ENCODE measurements at places on chromosomes 16 and 17.

GRCh38 chr16:12976936-12977335, 75.5 kb downstream of the SHISA9 start:
- no peak for DNase-seq

DNA sequence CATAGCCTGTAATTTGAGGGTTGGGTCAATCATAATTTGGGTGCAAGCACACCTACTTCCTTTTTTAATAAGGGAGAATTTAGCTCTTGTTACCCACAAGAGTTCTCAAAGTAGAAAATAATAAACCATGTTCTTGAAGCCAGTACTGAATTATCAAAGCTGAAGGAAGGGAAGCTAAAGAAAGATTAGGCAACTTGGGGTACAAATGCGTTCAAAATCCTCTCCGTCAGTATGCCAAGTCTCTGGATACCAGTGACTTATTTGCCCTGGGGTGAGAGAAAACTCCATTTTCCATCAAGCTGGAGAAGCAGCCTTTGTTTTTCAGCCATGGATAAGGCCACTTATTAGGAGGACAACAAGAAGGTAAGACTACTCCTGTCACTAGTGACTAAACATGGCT, 23.5 kb upstream of the DHRS13 start:
- no peak for DNase-seq

GRCh38 chr17:43463241-43463640, 20.5 kb upstream of the DHX8 start:
- DNase-seq = no peak

DNA sequence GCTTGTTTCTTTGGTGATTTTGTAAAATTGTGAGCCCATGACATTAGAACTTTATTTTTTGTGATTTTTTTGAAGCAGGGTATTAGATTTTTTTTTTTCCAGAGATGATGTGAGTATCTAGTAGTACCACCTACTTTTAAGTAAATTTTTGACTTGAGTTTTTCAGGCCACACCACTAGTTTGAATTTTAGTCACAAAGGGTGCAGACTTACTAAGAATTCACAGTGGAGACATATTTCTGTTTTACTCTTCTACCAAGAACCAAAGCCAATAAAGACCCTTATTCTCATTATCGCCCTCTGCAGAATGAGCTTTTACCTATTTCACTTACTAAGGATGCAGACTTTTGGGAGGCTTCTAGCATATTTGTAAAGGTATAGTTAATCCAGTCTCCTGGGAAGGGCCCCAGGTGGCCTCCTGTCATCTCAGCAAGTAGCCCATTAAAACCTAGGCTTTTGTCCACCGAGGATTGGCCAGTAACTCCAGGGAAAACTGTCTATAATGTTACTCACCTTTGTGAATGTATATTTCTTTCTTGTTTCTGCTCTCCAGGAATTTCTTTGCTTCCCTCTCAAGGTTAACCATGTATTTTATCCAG, 30.6 kb downstream of the NLK start:
- DNase-seq = no peak

- no peak for DNase-seq
Measured at GRCh38 chr17:58534331-58534730, 19.9 kb upstream of the MTMR4 start.

- peak; percentile 21 for DNase-seq
Measured at GRCh38 chr17:29771546-29771945, 148.8 kb upstream of the CORO6 start.

GRCh38 chr16:31085873-31086628, 2.7 kb downstream of the PRSS53 start:
- DNase-seq = no peak

GRCh38 chr16:21285314-21285713, 7.2 kb upstream of the CRYM start:
- no peak for DNase-seq

DNA sequence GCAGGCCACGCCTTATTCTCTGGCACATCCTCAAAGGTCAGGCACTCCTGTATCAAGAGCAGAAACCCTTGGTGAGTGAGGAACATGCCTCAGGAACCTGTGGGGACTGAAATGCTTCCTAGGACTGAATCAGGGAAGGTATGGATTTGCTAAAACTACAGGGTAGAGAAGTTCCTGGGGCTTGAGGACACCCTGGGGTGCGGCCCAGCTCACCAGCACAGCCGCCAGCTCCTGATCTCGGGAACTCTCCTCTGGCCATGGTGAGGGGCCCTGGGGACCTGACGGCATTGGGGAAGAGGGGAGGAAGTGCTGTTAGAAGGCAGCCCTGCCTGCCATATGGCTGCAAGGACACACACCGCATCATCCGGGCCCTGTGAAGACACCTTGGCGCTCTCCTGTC, 7.5 kb downstream of the ZSCAN10 start:
- DNase-seq = no peak

GRCh38 chr17:58233543-58233942, 4.8 kb upstream of the LPO start:
- DNase-seq = no peak

- DNase-seq = no peak
Measured at GRCh38 chr17:50274142-50274896, at the start of gene TMEM92. Gene TMEM92, plus strand, starts transcription at chr17:50274466. Its CDS starts 36 bp downstream, at chr17:50274502.

- no peak for DNase-seq
Measured at GRCh38 chr16:85089525-85089924, 22.7 kb downstream of the CIBAR2 start.

- DNase-seq = no peak
Measured at GRCh38 chr16:84223456-84223855, 16.4 kb downstream of the KCNG4 start.

DNA sequence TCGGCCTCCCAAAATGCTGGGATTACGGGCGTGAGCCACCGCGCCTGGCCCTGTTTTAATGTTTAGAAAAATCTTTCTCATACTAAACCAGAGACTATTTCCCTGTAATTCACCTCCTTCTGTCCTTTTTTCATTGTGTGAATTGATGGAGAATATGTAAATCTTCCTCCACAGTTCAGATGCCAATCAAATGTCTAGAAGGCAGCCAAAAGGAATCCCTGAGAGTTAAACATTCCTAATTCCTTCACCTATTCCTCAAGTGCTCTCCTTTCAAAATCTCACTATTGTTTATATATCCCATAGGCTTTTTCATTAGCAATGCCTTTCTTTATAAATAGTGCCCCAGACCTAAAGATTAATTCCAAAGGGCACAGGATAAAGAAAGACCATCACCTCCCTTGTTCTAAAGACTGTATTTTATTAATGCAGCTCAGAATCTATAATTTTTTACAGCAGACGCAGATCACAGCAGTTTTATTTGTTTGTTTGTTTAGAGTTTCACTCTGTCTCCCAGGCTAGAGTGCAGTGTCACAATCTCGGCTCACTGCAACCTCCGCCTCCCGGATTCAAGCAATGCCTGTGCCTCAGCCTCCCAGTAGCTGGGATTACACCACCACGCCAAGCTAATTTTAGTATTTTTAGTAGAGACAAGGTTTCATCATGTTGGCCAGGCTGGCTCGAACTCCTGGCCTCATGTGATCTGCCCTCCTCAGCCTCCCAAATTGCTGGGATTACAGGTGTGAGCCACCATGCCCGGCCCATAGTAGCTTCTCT, 30.5 kb downstream of the COPZ2 start:
- DNase-seq = no peak

DNA sequence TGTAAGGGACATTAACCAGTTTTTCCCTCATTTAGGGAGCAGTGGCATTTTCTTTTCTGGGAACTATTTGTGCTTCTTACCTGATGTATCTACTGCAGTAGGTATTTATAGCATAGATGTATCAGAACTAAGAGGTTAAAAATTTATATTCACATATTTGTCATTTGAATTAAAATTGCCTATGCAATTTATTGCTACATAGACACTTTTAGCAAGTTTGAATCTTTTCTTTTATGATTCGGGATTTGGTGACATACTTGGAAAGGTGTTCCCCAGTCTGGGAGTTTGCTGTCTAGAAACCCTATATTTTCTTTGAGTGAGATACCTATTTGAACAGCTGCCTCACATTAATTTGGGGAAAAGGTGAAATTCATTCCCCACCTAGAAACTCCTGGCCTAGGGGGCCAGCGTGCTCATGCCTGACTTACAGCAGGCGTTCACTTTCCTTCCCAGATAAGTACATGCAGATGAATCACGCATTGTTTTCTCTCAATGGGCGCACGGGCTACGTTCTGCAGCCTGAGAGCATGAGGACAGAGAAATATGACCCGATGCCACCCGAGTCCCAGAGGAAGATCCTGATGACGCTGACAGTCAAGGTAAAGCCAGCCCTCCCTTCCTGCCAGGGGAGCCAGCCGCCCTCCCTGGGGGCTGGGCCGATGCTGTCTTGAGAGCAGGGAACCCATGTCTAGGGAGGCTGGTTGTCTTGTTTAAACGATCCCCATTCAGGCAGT, 73.8 kb downstream of the SDR42E1 start:
- no peak for DNase-seq

DNA sequence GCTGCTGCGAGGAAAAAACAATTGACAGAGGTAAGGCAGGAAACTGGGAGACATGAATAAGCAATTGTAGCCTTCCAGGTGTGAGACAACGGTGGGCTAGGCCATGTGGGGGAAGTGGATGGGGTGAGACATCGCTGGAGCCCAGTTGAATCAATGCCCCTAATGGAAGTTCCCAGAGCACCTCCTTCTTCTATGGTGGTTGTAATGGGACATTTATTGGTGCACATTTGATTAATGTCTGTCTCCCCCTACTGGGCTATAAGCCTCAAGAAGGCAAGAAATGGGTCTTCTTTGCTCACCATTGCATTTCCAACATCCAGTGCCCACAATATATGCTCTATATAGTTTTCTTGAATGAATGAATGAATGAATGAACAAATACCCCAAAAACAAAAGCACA, 22.7 kb upstream of the CD300E start:
- DNase-seq = no peak

DNA sequence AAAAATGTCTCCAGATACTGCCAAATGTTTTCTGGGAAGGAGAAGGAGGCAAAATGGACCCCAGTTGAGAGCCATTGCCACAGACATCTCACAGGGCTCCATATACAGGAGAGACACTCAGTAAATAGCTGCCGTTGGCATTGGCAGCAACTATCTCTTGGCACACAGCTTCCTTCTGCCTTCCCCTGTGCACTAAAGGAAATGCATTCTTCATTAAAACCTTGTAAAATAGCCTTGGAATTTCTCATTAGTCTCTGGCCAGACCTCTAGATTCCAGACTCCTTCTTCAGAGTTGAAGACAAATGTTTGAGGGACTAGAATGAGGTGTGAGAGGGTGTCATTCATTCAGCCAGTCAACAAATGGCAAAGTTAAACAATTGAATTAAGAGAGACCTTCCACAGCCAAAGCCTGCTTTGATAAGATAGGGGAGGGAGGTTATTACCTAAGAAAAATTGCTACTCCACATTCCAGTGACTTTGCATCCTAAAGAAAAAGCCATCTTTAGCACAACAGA, 223.9 kb upstream of the HS3ST3A1 start:
- DNase-seq = no peak

- no peak for DNase-seq
Measured at GRCh38 chr17:36578671-36579070, 13.0 kb upstream of the DHRS11 start.

DNA sequence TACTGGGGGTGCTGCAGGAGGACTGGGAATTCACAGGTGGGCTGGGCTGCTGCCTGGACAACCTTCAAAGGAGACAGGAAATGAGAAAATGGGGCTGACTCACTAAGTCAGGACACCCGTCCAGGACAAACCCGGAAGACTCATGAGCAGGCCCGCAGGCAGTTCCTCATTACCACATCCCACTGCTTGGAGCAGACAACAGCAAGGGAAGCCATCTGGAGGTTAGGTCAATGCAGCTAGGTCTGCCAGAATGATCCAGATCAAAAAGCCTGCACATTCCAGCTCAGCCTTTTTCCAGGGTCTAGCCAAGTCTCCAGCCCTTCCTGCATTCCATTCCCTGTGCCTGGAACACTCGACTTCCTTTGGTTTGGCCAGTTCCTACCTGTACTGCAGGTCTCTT, 536.5 kb upstream of the CDH11 start:
- no peak for DNase-seq

DNA sequence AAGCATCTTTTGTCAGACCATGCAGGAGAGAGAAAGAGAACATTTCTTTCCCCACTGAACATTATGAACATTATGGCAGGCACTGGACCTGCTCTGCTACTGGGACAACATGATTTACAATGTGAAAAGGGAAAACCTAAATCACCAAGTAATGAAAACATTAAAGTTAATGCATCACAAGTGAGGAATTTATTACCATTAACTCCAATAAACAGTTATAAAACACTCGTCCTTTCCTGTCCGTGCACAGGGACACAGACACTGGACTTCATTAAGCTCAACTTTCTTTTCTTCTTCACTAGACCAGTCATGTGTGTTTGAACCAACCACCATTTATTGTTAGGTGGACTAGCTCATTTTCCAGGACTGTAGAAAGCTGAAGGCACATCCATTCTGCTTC, 95.4 kb downstream of the SNX11 start:
- DNase-seq = peak; percentile 57

DNA sequence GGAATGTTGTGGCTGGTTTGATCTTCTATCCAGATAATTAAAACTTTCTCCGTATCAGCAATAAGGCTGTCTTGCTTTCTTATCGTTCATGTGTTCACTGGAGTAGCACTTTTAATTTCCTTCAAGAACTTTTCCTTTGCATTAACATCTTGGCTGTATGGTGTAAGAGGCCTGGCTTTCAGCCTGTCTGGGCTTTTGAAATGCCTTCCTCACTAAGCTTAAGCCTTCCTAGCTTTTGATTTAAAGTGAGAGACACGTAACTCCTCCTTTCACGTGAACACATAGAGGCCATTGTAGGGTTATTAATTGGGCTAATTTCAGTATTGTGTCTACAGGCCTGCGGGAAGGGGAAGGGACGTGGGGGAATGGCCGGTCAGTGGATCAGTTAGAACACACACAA, 42.9 kb downstream of the MSI2 start:
- no peak for DNase-seq

GRCh38 chr16:29790183-29790948, at the start of gene KIF22:
Gene KIF22, plus strand, starts transcription at chr16:29790751. Its CDS starts 9 bp downstream, at chr16:29790760.
- peak; percentile 99 for DNase-seq
